ENCODE measurements at places on chromosomes 4 and X.
A peak's percentile ranks its signal among the peaks of the same experiment; 100 is the strongest.

GRCh38 chrX:155997436-155997835 lies at the start of gene IL9R:
Gene IL9R, plus strand, starts transcription at chrX:155997696. Its CDS starts 64 bp downstream, at chrX:155997760.
- DNase-seq: peak; percentile 28

GRCh38 chrX:35507701-35508100 lies 290.4 kb upstream of the MAGEB16 start:
- DNase-seq: no peak

GRCh38 chr4:28469886-28470285 lies 1609.2 kb downstream of the STIM2 start:
- no peak for DNase-seq

- no peak for DNase-seq
These were observed 36.6 kb downstream of the GRSF1 start for GRCh38 chr4:70802928-70803580.

DNA sequence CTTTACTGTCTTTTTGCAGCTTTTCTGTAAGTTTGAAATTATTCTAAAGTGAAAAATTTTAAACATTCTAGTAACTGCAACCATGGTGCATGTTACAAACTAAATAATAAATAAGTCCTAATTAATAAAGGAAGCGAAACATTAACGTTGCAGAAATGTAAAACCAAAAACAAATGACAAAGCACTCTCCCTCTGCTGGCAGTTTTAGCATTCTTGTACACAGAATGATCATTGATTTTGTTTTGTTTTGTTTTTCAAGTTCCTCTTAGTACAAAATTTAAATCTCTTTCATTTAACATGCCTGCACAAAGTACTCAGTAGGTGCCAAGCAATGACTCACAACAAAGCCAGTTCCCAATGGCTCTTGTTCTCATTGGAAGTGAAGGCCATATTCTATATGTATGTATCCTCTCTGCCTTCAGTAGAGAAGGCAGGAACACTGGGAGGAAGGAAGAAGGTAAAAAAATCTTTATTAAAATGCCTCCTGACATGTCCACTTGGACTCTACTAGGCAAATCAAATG lies 13.7 kb upstream of the TMSB4X start:
- DNase-seq: no peak

DNA sequence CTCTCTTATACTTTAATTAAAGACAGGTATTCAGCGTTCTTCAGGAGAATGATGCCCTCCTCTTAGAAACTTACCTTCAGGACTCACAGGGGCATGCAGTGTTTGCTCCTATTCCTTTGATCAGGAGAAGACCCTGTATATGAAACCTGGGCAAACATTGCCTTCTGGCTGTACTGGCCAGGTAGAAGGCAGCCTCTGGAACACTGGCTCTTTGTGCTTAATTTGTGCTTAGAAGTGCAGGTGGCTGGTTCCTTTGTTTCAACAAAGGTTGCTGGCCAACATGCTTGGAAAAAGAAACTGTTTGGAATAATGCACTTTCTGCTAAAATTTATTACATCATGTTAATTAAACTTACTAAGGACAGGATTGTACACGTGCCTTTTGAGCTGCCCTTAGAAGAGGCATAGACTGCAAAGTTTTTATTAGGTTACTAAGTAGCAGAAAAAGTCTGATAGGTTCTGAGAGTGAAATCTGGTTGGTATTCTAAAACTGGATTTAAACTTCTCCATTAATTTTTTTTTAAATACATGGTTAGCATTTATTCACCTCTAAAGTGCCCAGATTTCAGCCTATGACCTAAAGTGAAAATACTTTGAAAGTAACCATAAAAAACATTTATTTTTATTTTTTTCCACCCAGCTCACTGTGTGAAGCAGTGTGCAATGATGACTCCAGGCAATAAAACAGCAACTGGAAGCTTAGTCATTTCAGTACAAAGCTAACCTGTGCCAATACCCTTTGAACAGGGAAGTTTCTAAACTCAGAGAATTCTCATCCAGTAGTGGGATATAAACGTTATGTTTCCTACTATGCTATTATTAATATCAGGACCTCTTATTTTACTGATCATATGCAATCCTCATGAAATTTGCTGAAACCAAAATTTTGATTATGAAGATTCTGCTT lies 11.3 kb downstream of the RASSF6 start:
- DNase-seq: no peak

- DNase-seq: no peak
These were observed 98.9 kb downstream of the SPRY1 start for GRCh38 chr4:123495530-123495929.

DNA sequence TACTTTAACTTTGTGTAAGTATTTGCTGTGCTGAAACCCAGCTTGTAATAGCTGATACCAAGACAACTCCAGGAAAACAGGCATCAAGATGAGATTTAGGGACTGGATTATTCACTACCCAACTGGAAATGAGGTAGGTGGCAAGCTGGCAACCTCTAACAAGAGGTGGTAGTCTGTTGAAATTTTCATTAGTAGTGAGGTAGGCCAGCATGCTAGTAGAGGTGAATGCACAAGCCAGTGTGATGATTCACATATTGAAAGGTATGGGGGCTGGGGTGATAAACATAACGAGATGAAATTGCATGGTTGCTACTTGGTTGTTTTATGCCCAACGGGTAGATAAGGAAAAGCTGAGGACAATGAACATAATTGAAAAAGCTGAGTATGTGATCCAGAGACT lies 8.5 kb upstream of the TMPRSS11D start:
- no peak for DNase-seq

DNA sequence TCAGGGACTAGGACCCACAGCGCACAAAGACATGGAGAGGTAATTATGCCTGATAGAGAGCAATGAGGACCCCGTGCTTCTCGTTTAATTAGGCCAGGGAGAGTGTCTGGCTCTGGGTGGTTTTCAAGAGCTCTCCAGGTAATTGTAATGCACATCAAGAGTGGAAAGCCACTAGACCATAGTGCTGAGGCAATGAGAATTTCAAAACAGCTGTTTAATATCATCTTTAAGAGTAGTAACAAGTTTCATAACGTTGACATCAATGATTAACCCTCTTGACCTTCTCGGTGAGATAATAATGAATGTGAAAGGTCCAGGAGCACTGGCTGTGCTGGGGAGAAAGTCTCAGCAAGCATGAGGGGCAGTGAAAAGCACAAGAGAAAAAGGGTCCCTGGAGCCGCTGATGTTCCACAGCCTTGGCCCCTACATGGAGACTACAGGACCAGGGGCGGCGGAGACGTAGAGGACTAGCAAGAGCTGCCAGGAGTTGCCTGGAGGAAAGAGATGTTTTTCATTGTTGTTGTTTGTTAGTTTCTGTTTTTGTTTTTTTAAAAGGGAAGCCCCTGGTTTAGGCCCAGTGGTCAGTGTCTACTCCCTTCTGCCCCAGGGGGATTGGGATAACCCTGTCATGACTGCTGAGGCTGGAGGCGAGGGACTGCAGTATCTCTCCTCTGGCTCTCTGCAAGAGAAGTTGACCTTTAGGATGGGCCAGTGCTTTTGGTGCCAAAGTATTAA lies 14.8 kb upstream of the CXCR3 start:
- no peak for DNase-seq

- no peak for DNase-seq
These were observed 13.5 kb downstream of the TTC29 start for GRCh38 chr4:146932116-146932515.

- no peak for DNase-seq
These were observed 48.8 kb downstream of the PPP2R2C start for GRCh38 chr4:6423575-6423974.

DNA sequence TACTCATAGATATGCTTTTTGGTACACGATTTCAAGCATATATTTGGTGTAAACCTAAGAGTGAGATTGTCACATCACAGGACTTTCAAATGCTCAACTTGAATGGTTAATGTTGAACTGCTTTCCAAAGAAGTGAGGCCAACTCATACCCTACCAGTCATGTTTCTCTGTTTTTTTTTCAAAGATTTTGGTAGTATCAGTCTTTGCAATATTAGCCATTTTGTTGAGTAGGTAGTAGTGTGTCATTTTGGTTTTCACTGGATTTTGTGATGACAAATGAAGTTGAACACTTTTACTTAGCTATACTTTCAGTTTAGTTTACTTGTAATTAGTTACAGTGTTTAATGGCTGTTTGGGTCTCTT lies 12.5 kb upstream of the HS3ST1 start:
- DNase-seq: no peak

GRCh38 chr4:52904421-52904820 lies 42.3 kb downstream of the RASL11B start:
- DNase-seq: no peak

DNA sequence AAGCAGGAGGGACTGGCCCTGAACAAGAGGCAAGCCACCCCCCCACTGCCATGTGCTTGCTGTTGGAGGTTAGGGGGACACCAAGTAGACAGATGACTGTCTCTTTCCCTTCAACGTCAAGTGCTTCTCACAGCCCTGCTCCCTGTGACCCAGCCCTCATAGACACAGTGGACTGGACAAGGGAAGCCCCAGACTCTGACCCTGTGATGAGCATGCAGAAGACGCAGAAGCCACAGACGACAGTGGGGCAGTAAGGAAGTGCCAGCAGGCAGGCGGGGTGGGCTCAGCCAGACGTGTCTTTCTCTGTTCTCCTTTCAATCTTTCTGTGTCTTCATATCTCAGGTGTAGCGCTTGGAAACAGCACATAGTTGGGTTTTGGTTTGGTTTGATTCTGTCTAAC lies 2.4 kb upstream of the L1CAM start:
- DNase-seq: no peak

DNA sequence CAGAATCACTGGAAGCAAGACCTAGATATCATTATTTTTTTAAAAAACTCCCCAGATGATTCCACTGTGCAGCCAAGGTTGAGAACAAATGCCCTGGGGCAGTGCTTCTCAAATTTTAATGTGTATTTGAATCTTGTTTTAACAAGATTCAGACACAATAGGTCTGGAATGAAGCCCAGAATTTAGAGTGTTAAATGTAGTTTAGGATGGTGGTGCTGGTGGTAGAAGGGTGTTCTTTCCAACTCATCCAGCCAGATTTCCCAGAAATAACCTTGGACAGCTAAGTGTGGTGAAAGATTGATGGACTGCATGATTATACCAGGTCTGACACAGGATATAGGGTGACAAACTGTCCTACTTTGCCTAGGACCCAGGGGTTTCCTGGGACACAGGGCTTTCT lies 120.1 kb upstream of the MED14 start:
- no peak for DNase-seq

DNA sequence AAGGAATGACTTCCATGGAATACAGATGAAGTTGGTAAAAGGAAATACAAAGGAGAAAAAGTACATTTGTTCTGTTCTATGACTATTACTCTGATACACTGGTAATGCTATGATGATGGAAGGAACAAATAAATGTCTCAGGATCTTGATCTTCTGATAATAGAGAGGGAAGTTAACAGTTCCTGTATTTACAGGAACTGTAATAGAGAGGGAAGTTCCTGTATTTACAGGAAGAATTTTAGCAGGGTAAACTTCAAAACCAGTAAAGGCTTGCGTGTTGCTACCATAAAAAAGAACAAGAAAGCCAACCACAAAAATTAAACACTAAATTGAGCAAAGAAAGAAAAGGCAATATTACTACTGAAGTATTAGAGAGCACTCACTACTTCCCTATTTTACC lies 91.7 kb upstream of the HPGD start:
- no peak for DNase-seq

GRCh38 chr4:138052806-138053632 lies 189.1 kb downstream of the SLC7A11 start:
- no peak for DNase-seq

DNA sequence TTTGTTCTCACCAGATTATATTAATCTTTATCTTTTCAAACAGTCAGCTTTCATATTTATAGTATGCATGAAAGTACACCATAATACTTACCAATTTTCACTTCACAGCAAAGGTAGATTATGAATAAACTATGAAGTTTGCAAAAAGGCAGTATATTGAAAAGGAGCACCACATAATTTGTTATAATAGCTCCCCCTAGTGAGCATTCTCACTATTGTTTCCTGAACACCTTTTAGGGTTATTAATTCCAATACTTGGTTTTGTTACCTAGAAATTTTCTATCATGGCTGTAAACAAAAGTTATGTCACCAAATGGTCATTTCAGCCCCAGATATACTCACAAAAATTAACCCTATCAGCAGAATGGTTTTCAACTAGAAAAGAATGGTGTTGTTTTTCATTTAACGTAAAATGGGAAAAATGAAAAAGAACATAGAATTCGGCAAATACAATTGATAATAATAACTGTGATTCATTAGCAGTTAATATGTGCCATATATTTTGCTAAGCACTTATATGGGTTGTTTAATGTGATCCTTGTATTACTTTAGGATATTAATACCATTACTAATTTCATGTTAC lies 30.2 kb upstream of the NKX6-1 start:
- DNase-seq: peak; percentile 28

DNA sequence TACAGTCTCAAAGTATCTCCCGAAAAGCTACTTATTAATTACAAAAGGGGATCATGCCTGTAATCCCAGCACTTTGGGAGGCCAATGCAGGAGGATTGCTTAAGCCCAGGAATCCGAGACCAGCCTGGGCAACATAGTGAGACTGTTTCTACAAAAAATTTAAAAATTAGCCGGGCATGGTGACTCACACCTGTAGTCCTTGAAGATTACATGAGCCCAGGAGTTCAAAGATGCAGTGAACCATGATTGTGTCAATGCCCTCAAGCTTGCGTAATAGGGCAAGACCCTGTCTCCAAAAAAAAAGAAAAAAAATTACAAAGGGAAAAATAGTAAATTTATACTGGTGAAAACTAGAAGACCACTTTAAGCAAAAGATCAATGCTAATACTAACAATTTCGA lies 3.3 kb upstream of the PORCN start:
- DNase-seq: no peak

DNA sequence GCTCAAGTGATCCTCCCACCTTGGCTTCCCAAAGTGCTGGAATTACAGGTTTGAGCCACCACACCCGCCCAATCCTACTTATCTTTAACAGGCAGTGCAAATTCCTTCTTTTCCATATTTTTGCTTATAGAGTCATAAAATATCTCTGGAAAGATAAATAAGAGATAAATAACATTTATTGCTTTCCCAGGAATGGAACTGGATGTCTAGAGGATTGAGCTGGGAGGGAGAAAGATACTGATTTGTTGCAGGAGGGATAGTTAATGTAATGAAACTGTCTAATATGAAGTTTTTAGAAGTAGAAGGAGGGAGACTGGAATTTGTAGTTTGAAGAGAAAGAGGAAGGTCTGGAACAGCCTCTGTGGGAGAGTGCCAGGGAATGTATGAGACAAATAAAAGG lies 20.2 kb downstream of the ITGB1BP2 start:
- DNase-seq: no peak

GRCh38 chr4:98801259-98801725 lies 127.6 kb downstream of the EIF4E start:
- no peak for DNase-seq

- no peak for DNase-seq
These were observed 1.5 kb downstream of the SMIM31 start for GRCh38 chr4:164755432-164755831.

- DNase-seq: no peak
These were observed 28.9 kb upstream of the FRMPD3 start for GRCh38 chrX:107420571-107420970.

- DNase-seq: no peak
These were observed 55.5 kb downstream of the PJA1 start for GRCh38 chrX:69109706-69110105.

GRCh38 chrX:153339662-153340061 lies 5.7 kb downstream of the ZNF275 start:
- DNase-seq: no peak
